Right kidney (tissue), 9 donors: ENCODE measurements at places on chromosomes 13 and 19.

GRCh38 chr19:38837656-38838121 is 6.1 kb upstream of the ECH1 start:
- DNase-seq: no peak

DNA sequence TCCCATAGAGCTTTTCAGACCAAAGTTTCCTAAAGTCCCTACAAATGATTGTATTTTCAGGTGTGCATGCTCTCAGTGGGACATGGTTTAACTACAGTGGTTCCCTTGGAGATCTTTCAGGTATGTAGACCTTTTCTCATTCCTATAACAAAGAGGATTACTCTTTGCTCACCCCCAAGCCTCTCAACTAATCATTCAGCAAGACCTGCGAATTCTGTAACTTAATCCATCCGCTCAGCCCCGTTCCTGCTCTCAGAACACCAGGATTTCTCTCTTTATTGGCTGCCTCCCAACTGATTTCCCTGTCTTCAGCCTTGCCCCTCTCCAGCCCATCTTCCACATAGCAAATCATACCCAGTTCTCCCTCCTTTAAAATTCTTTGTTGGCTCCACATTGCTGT is 253.6 kb downstream of the MTUS2 start:
- no peak for DNase-seq

DNA sequence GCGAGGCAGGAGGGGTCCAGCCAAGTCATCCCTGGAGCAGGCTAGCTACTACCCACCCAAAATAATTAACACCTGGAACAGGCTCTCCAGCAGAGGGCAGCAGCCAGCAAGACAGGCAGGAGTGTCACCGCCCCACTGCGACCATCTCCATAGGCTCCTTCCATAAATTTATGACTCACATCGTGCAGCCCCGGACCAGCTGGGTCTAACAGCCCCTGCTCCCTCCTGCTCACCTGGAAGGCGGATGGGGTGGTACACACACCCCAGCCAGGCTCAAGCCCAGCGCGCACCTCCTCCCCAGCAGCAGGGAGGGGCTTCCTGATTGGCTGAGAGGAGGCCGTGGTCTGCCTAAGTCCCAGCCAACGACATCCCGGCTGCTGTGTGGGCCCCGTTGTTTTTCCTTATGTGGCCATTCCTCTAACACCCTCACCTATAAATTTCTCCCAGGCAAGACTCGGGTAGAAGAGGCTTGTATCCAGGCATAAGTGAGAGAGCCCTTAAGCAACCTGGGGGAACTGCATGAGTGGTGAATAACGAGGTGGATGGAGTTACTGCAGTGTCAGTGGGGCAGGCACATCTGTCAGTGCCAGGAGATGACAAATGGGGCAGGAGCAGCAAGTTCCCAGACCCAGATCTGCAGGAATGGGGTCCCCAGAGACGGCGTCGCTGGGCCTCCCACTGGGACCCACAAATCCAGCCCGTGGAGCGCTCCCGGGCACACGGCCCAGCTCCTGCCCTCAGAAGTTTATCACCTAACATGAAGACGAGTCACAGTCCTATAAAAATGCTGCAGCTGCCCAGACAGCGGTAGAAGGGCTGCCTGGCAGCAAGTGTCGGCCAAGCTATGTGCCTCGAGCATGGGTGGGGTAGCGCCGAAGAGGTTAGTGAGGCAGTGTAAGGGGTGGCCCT is 43.1 kb downstream of the CEBPG start:
- DNase-seq: peak; percentile 66

DNA sequence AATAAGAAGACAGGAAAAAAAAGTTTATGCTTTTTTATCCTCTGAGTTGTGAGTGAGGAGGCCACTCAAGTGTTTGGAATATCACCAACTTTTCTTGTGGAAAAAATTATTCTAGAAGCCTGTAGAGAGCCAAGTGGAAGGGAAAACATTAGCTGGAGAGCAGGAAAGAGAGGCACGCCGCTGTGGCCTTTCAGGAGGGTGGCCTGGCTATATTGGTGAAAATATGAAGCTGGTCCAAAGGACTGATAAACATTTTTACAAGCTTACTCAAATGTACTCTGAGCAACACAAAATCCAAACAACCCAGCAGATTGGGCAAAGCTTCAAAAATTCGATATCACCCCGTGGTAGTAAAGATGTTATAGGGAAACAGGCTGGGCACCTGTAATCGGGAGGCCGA is 2.3 kb upstream of the EIF3G start:
- DNase-seq: no peak
